ENCODE measurements at places on chromosomes 1 and 21.

DNA sequence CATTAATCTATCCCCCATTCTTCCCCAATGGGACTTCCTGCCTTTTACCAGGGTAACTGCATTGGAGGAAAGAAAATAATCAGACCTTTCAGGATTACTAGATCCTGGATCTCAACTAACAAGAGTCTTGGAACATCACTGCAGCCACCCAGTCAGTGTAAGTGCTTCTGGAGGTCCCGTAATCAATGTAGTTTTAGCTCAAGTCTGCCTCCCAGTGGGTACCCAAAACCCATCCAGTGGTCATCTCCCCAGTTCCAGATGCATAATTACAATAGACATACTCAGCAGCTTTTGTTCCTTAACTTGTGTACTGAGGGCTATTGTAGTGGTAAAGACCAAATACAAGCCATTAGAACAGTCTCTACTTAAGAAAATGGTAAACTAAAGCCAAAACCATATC lies 319.1 kb downstream of the GPATCH2 start:
- DNase-seq = no peak

GRCh38 chr1:50265790-50266314 lies 157.1 kb downstream of the ELAVL4 start:
- no peak for DNase-seq

- no peak for DNase-seq
Measured at GRCh38 chr1:156928043-156928602, 7.7 kb downstream of the LRRC71 start.

- DNase-seq = no peak
Measured at GRCh38 chr1:14845851-14846250, 247.4 kb downstream of the KAZN start.

DNA sequence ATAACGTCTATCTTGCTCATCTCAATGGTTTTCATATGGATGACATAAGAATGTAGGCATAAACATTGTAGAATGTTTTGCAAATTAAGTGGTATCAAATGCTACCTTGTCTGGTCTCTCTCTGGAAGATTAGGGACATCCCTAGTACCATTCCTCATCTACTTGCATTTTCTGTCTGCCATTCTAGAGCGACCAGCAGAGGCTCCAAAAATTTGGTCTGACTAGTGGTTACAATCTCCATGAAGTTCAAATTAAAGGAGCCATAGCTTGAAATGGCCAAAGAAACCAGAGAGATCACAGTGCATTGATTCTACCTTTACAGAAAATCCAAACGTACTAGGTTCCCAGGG lies 1.1 kb downstream of the CD84 start:
- no peak for DNase-seq

GRCh38 chr1:168141871-168142385 lies 5.2 kb upstream of the GPR161 start:
- no peak for DNase-seq

GRCh38 chr1:8136766-8137165 lies 110.7 kb upstream of the ERRFI1 start:
- DNase-seq = no peak

DNA sequence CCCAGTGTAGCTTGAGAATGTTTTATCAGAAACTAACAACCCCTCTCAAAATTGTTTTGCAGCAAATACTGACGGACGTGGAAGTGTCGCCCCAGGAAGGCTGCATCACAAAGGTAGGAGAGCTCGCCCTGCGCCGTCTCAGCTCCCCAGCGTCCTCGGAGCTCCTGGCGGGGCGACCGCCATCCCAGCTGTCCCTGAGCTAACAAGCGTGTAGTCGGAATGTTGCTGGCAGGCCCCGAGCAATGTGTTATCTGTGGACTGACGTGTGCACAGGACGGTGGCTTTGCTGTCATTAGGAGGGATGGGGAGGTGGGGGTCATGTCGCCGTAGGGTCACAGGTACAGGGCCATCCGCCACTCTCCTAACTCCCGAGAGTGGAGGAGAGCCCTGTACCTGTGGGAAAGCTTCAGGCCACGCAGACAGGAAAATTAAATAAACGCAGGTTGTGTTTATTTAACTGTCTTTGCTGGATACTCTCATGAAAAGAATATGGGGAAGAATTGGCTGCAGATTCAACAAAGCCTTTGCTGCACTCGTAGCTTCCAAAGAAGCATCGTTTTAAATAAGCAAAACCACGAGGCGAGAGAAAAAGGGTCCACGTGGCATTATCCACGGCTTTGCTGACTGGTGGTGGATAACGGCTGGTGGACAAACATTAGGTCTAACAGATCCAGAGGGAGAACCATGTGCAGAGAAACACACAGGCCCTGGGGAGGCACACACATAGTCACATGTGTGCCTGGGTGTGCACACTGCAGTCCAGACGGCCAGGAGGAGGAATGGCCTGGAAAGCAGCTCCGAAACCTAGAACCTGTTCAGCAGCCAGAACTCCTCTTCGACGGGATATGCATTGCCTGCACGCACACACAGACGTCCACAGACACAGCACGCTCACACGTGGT lies 175.3 kb downstream of the PRDM16 start:
- DNase-seq = no peak

DNA sequence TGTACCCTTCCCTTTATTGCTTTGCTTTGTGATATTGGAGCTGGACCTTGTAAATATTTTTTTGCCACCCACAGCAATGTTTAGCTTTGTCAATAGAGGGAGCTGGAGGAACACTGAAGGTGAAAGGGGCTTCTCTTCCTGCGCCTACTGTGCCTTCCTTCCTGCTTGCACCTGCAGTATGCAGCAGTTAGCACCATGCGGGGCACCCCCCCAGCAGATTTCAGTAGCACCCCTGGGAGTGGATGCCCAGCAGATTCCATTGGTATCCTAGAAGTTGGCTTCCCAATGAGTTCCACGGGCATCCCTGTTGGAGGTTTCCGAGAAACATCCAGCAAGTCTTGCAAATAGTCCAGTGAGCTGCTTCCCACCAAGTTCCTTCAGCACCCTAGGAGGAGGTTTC lies 25.6 kb downstream of the S100A10 start:
- DNase-seq = peak; percentile 70

- DNase-seq = no peak
Measured at GRCh38 chr1:220318673-220319072, 46.4 kb upstream of the RAB3GAP2 start.

DNA sequence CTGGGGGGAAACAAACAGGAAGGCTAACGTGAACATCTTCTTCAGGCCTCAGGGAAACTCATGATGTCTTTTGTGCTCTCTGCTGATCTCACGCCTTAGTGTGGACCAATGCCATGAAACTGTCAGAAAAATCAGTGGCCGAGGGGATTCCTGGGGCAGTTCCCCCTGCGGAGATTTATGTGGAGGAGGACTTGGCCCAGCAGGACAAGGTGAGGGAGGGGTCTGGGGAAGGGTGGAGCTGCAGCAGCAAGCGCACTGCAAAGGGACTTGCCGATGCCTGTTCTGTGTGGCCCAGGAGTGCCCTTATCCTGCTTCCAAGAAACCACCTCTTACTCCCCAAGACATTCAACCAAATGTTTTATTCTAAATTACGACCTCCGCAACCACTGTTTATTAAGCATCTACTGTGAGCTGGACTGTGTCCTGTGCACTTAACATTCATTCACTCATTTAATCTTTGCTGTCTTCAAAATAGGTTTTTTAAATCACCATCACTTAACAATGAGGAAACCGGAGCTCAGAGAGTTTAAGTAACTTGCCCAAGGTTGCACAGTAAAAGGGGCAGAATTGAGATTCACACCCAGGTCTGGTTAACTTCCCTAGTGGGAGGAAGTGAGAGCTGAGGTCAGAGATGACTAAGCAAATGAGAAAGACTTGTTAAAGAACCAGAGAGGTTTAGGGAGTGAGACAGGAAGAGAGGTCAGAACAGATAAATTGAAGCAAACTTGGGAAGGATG lies 49.7 kb downstream of the FHAD1 start:
- no peak for DNase-seq
